Activated CD8-positive, alpha-beta memory T cell treated with anti-CD3 and anti-CD28 coated beads for 4 hours (primary cell): ENCODE measurements at places on chromosomes 3 and 15.

GRCh38 chr3:3281024-3281423 is 101.5 kb upstream of the CRBN start:
- no peak for DNase-seq

GRCh38 chr3:182292591-182292990 is 500.7 kb upstream of the ATP11B start:
- no peak for DNase-seq

DNA sequence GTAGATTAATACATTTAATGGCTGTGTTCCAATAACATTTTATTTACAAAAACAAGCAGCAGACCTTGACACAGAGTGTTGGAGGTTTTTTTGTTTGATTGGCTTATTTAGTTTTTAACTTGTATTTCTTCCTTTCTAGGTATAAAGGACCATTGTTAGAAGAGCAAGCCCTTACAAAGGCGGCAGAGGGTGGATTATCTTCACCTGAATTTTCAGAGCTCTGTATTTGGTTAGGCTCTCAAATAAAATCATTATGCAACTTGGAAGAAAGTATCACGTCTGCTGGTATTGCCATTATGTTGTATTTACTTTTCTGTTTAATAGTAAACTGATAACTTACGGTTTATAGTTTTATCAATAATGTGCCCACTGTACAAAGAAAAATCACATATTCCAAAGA is 10.0 kb downstream of the FAM98B start:
- DNase-seq: no peak

- DNase-seq: no peak
These were observed 177.8 kb downstream of the WNT5A start for GRCh38 chr3:55309336-55309735.

DNA sequence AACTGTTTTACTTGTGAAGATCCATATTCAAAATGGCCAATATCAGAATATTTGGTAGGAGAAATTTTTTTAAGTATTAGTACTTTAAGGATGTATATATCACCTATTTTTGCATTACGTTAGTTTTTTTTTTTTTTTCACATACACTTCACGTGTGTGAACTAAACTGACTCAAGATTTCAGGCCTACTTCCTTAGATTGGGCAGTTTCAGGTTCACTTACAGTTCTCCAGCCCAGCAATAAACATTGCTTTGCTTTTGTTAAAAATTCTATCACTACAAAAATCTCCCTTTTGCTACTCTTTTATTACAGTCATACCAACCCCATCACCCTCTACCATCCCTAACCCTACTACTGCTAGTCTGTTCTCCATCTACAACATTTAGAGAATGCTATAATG is 183.6 kb downstream of the KCNH8 start:
- DNase-seq: no peak

DNA sequence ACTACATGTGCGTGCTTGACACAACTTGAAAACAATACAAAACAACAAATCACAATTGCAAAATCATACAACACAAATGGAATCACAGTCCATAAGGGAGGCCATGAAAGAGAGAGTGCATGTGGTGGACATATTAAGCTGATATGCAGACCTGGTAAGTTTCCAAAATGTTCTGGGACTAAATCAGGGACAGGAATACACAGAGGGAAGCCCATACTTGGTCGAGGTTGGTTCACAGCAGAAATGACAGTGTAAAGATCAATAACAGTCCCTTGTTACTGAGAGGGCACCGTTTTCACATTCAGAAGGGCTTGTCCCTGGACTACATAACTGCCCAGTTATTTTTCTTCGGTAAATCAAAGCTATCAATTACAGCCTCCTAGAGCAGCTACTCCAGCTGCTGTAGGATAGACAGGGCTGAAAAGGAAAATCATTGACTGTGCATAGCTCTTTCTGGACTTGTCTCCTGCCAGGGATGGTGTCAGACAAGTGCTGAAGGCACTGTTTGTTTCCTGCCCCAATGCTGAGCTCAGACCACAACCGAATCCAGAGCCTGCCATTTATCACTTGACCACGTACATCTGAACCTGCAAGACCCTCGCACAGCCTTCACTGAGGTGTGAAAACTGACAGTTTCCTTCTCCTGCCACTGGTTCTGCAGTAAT is 79.5 kb upstream of the KCNMB2 start:
- no peak for DNase-seq

GRCh38 chr15:90907838-90908507 is 4.9 kb downstream of the MAN2A2 start:
- DNase-seq: no peak

- no peak for DNase-seq
These were observed 35.0 kb upstream of the CFAP161 start for GRCh38 chr15:81098861-81099651.

GRCh38 chr3:134374105-134374790 is at the start of gene AMOTL2:
Gene AMOTL2, minus strand, starts transcription at chr3:134374447. Its CDS starts 3,014 bp downstream, at chr3:134371433.
- DNase-seq: no peak

GRCh38 chr3:56342475-56342874 is 125.8 kb downstream of the ERC2 start:
- DNase-seq: no peak

DNA sequence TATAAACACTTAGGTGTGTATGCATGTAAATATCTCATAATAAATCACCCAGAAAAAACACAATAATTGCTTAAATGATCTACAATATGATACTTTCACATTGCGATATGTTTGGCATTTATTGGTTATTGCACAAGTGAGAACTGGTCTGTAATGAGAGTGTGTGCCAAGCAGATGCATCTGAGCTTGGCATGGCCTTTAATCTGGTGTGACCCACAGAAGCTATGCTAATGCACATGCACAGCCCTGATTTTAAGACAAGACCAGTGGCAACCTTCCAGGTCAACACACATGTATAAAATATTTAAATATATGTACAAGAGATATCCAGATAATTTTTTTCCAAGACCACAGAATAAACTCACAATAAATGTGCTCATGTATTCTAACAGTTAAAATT is 42.7 kb downstream of the C2CD4A start:
- no peak for DNase-seq

DNA sequence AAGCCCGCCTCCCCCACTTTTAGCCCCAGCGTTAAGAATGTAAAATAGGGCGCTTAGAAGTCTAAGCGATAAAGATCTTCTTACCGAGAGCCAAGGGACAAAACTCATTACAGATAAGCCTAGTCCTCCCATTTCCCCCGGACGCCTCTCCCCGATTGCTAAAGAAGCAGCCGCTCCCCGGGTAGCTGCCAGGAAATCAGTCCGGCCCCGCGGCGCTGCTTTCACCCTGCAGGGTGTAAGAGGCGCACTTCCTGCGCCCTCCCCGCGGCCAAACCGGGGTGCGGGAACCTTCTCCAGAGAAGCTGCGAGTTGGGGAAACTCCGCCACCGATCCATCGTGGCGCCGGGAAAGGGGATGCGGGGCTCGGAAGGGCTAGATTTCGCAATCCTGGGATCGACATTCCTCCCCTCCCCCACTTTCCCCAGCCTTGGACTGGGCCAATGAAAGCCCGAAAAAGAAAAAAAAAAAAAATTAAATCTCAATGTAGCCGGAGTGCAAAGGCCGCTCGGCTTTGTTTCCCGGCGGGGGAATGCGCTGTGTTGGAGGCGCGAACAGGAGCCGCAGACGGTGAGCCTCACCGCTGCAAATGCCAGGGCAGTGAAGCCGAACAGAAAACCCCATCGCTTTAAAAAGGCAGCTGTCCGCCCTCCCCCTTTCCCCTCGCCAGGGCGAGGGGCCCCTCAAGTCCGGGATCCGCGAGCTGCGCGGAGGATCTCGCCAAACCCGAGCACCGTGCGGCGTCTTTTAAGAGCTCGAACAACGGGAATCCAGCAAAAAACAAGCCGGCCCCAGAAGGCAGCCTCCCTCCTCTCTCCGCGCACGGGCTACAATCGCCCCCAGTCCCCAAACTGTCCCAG is 626 bp upstream of the PTPRG start:
- no peak for DNase-seq

DNA sequence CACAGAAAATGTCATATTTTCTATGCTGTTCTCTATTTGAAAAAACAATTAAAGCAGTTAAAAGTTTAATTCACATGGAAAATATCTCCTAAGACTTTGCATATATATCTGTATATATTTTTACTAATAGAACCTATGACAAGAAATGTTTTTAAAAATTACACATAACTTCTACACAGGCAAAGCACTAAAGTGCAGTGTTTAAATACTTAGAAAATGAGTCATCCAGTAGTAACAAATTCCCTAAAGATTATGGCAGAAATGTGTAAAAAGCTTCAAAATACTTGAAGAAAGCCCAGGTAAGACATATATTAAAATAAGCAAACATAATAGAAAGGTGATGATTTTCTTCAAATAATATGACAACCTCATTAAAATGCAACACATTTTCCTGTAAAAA is 236.6 kb downstream of the TBC1D5 start:
- no peak for DNase-seq

DNA sequence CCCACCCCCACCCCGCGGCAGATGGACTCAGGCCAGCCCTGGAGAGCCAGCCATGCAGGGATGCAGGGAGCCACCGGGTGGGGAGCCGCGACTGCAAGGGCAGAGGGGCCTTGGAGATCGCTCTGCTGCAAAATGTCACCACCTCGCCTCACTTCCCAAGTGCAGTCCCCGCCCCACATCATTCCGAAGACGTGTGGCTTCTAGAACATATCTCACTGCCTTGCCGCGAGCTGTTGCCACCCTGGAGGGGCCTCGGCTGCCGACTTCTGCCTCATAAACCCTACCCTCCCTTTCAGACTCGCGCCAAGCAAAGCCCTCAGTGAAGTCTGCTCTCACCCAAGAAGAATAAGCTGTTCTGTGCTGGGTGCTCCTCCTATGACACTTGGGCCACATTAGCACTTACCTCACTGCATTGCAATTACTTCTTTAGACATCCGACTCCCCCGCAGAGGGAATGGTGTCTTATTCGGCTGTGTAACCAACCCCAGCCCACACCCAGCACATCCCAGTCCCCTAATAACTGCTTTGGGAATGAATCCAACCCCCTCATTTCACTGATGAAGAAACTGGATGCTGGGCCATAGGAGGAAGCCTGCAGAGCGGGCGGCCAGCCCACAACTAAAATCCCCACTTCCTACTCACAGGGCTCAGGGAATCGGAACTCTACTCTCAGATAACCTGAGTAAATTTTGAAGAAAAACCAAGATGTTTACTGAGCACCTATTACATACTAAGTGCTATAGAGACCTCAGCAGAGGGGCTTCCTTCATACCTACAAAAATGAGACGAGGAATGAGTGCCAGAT is 8.6 kb downstream of the TLE3 start:
- DNase-seq: no peak

DNA sequence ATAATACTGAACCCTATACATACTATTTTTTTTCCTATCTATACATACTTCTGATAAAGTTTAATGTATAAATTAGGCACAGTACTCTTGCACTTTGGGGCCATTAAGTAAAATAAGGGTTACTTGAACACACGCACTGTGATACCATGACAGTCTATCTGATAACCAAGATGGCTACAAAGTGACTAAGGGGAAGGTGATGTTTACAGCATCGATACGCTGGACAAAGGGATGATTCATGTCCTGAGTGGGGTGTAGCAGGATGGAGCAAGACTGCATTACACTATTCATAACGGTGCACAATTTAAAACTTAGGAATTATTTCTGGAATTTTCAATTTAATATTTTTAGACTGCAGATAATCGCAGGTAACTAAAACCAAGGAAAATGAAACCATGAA is 30.0 kb upstream of the SLC2A2 start:
- no peak for DNase-seq

DNA sequence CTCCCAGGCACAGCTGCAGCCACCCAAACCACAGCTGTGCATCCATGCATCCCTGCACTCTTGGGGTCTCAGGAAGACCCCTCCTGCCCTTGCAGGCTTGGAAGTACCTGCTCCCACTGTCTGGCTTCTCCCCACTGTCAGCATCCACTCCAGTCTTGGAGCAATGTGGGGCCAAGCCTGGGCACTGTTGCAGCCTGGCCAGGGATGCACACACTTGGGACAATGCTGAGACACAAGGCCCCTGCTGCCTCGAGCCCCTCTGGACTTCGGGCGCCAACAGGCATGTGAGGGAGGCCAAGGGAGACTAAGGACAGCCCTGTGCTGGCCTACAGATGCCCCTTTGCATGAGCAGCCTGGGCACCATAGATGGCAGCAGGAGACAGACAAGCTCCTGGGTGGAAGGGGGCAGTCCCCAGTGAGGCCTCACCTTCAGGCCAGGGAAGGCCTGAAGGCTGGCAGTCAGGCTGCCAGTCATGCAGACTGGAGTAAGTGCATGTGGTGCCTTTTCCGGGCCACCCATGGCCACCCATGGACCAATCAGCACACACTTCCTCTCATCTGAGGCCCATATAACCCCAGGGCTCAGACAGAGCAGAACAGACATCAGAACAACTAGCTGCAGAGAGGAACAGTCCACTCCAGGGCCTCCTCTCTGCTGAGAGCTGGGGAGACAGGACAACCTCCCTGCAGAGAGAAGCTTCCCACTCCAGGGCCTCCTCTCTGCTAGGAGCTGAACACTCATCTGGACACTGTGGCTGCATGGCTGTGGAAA is 219.0 kb downstream of the VGLL3 start:
- no peak for DNase-seq

- no peak for DNase-seq
These were observed 38.5 kb downstream of the TPRA1 start for GRCh38 chr3:127552038-127552437.

DNA sequence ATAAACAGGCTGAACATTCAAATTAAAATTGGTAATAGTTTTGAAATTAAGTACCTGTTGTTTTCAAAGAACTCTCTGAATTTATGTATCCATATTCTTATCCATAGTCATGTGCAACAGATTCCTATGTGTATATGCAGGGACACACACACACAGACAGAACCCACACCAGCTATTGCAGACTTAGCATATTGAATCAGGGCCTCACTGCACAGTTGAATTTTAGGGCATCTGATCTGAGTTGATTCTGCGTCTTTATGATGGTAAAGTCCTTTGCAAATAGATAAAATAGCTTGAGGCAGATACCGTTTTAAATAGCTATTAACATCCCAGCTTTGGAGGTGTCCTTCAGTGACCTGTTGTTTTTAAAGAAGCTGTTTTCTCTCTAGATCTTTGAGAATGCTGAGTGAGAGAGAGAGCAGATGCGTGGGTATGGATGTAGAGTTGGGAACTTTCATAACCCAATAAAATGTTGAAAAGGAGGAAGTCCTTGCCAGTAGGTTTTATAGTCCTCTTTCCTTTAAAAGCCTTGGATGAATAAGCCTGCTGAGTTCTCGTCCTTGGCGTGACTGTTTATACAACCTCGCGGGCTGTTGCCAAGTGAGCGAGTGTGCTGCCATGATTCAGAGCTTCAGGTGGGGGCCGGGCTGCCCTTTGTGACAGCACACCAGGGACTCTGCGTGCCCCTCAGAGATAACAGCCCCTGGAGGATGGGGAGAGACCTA is 18.3 kb downstream of the MYZAP start:
- DNase-seq: no peak

- no peak for DNase-seq
These were observed 57.7 kb downstream of the SUMF1 start for GRCh38 chr3:4409415-4409814.

DNA sequence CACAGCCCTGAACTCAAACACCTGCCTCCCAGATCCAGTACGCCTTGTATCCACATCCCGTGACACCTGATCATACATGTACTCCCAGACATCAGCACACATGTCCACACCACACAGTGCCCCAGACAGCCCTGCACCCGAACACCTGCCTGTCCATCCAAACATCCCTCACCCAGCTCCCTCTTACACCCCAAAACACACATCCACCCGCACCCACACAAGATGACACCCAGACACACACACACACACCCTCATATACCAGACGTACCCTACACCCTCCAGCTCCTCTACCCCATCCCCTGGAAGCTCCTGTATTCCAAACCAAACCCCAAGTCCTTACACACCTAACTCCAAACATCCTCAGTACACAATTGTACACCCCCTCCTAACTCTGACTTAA is 735 bp downstream of the CAMK1 start:
- DNase-seq: no peak

- no peak for DNase-seq
These were observed 59.9 kb downstream of the ARHGEF26 start for GRCh38 chr3:154180836-154181691.
